ENCODE measurements at places on chromosomes 16 and 17.

GRCh38 chr17:36120221-36120620 is 16.6 kb downstream of the CCL4 start:
- DNase-seq = no peak

DNA sequence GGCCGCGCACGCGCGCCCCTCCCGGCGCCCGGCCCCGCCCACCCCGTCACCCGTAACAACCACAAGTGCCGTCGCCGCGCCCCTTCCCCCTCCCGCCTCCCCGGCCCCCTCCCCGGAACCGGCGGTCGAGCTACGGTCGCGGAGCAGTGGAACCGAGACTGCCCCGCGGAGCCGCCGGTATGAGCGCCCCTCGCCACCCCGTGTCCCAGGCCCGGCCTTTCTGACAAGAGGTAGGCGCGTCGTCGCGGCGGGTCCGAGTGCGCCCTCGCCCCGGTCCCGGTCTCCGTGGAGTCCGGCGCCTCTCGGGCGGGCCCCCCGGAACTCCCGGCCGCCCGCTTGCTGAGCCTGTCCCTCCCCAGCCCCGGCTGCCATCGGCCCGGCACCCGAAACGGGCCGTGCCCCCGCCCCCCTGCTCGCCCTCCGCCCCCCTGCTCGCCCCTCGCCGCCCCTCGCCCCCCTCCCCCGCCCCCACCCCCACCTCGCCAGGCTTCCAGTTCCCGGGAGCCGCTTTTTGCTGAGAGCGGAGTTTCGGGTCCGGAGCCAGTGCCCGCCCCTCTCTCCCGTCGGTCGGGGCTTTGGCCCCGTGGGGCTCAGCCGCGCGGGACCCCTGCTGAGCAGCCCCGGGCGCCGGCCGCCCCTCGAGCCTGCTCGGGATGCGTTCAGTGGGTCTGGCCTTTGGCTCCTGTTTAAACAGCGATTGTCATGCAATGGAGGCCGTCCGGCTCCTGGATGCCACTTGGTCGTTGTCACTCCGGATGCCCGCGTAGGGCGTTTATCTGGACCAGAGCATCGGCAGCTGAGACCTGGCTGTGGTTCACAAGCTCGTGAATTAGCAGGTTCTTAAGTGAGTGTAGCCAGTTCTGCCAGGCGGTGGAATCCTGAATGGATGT is at the start of gene SEC14L1:
TSS of gene SEC14L1 (plus strand) at position 92 of the 890 bp plus-strand sequence. CDS start 2,628 bp downstream, outside the sequence.
- DNase-seq = peak; percentile 17

GRCh38 chr16:46853713-46854443 is 22.9 kb upstream of the C16orf87 start:
- DNase-seq = peak; percentile 62

DNA sequence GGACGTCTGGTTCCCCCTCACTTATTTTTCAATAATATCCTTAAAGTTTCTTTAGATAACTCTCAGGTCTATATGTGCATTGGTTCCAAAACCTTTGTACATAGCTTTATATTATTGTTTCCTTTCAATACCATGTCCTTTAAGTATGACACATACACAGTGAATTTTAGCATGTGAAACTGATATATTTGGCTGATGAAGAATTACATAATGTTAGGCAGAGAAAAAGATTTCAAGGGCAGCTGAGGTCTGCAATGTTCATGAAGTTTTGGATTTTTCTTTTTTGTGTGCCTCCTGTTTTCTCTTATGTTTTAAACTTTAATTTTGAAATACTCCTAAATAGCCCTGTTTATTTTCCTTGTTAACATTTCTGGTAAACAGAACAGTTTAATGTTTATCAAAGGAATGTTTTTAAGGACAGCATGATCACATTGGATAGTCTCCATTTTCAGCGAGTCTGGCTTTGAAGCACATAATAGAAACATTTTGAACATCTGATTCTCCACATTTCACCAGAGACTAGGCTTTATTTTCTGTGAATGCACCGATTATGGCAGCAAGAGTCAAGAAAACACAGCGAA is 32.9 kb upstream of the FBXO47 start:
- DNase-seq = no peak

GRCh38 chr16:64853551-64853950 is 268.3 kb downstream of the CDH11 start:
- no peak for DNase-seq

- peak; percentile 30 for DNase-seq
These were observed 20.6 kb upstream of the SNTB2 start for GRCh38 chr16:69166221-69166833.

DNA sequence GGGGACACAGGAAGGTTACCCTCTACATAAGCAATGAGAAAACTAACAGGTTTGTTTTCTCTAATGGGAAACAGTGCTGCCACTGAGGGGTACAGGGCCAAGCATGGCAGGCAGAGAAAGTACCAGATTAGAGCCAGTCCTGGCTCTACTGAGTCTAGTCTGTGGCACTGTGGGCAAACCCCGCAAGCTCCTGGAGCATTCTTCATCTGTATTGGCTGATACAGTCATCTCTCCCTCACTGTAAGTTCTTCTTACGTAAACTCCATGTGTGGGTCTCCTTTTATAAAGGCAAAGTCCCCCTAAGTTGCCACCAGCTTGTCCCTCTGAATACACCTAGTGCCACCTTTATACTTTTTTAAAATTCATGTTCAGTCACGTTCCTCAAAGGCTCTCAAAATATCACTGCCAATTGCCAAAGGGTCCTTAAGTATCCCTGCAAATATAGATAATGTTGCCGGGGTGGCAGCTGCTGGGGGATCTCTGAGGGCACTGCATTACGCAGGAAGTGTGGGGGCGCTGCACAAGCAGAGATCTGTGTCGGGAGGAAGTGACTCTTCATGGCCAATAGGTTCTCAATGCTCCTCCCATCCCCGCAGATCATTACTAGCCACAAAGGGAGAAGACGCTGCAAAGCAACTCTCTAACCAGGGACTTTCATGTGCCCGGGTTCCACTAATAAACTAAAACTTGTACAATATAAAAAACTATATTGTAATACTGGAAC is 18.8 kb downstream of the XPO6 start:
- DNase-seq = peak; percentile 82

DNA sequence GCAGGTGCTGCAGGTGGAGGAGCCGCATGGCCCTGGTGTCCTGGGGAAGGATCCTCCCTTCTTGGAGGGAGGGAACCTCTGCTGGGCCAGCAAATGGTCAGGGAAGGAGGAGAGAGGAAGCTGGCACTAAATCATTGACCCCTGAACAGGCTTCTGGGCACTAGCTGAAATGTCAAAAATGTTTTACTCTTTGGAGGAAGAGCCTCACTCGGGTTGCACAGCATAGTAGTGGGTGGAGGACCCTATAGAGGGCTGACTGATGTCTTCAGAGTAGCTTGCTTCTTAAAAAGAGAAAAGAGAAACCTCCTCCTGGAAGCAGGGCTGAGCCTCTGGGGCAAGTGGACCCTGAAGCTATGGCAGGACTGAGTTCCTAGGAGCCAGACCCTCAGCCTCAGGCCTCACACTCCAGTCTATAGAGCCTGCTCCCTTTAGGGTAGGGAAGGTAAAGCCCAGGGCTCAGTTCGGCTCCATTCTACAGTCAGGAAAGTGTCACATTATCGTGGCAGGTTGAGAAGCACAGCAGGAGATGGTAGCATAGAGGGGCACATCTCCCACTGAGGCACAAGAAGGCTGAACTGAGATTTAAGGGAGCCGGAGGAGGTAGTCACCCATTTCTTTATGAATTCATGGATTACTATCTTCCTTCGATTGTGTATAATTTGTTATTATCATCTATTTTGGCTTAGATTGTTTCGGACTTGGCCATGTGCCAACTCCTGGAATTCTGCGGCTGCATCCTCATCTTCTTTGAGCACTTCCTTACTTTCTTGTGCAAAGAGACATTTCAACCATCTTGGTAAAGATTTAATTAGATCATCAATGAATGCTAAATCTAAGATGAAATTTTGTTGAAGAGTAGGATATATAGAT is 7.3 kb upstream of the CUEDC1 start:
- DNase-seq = no peak

- no peak for DNase-seq
These were observed 64.1 kb downstream of the PIPOX start for GRCh38 chr17:29107084-29107483.

DNA sequence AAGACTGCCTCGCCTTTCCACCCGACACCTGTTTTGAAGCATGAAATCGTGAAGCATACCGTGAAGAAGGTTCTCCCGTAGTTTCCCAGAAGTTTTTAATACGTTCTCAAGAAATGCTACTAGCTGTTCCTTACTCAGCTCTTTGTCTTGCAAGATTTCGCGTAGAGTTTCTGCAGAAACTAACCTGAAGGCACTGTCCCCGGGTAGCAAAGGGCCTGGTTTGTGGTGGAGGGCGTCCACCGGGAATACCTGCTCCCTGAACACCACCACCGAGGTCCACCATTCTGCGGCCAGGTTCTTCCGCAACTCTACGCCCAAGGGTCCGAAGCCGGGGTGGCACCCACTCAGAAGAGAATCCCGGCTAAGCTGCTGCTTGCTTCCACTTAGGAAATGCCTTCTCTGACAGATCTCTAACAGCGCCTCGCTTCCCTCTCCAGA is 487 bp downstream of the POLG2 start:
- DNase-seq = no peak

DNA sequence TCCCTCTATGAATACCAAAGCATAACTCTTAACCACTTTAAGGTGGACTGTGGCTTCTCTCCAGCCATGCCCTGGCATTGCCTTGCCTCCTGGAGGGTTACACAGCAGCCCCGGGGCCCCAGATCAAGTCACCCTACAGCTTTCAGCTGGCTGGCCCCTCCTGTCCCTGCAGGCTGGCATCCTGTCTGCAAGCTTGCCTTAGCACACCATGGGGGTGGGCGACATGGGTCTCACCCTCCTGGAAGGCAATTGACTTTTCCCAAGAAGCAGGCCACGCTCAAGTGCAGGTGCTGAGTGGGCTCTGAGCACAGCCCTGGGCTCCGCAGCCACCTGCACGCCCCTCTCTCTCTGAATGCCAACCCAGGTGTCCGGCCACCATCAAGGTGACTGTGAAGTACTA is 25.8 kb upstream of the AKTIP start:
- DNase-seq = no peak

- DNase-seq = no peak
These were observed 42.7 kb downstream of the IST1 start for GRCh38 chr16:71937868-71938510.

DNA sequence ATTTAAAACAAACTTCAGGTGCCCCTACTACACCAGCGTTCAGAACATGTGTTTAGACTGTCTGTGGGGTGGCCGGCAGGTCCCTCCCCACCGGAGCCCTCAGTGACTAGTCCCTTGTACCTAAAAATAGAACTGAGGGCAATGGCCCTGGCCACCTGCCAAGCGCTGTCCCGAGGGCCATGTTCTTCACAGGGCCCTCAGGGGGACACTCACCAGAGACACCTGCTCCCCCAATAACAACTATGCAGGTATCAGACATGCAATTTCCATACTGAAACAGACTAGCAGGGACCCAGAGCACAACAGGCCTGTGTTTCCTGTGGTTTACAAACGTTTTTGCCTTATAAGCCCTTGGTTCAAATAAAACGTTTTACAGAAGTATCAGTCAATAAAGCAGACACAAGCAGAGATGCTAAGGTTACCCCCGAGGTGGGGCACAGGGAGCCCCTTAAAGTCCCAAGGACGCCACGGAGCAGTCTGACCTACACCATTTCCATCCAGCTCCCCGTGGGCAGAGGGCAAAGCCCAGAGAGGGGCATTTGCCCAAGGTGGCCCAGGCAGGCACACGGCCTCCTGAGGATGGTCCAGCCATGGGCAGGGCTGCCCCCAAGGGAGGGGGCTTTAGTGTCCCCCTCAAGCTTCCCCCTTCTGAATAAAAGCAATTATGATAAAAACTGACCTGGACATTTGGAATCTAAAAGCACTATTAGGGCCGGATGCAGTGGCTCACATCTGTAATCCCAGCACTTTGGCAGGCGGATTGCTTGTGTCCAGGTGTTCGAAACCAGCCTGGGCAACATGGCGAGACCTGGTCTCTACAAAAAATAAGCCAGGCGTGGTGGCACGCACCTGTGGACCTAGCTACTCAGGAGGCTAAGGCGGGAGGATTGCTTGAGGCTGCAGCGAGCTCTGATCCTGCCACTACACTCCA is 896 bp upstream of the MYLK3 start:
- no peak for DNase-seq

DNA sequence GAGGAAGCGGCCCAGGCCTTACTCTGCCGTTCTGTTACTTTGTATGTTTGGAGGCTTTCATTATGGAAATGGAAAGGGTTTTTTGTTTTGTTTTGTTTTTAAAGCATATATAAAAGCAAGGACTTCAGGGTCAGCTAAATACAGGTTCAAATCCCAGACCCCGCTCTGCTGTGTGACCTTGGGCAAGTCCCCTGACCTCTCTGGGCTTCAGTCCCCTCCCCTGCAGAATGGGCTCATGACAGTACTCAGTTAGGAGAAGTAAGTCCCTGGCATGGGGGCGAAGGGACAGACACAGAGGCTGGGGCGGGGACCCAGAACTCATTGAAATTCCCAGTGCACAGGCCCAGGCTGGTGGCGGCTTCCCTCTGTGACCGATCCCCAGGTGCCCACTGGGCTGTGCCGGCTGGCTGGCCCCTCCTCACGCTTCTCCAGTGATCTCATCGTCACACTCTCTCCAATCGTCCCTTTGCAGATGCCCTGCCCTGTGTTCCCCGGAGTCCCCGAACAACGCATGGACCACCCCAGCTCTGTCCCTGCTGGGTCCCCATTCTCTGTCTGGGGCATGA is 979 bp upstream of the CIBAR2 start:
- DNase-seq = no peak

- DNase-seq = no peak
These were observed 67.1 kb upstream of the NLK start for GRCh38 chr17:27975146-27976011.

DNA sequence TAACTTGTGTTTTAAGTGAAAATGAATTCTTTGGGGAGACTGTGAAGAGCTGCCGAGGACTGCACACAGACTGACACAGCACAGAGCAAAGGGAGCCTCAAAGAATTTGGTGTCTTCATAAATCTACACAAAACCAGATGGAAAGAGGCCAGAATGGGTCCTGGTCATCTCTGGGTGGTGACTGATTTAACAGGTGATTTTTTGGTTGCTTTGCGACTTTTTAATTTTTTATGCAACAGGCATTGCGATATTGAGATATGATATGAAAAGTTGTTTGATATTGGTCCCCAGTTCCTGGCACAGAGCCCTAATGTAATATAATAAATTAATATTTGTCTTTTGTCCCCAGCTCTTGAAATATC is 12.6 kb upstream of the EIF1 start:
- no peak for DNase-seq

DNA sequence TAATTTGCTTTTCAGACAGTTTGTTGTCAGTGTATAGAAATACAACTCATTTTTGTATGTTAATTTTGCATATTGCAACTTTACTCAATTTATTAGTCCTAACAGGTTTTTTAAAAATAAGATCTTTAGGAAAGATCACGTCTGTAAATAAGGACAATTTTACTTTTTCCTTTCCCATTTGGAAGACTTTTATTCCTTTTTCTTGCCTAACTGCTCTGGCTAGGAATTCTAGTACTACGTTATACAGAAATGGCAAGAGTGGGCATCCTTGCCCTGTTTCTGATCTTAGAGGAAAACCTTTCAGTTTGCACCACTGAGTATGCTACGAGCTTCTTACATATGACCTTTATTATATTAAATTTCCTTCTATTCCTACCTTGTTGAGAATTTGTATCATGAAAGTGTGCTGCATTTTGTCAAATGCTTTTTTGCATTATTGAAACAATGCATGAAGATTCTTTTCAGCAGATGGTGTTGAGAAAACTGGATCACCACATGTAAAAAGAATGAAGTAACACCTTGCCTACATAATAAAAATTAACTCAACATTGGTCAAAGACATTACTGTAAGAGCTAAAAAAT is 113.4 kb downstream of the BRIP1 start:
- DNase-seq = no peak
